ENCODE measurements at places on chromosomes 7 and 10.
A peak's percentile ranks its signal among the peaks of the same experiment; 100 is the strongest.

DNA sequence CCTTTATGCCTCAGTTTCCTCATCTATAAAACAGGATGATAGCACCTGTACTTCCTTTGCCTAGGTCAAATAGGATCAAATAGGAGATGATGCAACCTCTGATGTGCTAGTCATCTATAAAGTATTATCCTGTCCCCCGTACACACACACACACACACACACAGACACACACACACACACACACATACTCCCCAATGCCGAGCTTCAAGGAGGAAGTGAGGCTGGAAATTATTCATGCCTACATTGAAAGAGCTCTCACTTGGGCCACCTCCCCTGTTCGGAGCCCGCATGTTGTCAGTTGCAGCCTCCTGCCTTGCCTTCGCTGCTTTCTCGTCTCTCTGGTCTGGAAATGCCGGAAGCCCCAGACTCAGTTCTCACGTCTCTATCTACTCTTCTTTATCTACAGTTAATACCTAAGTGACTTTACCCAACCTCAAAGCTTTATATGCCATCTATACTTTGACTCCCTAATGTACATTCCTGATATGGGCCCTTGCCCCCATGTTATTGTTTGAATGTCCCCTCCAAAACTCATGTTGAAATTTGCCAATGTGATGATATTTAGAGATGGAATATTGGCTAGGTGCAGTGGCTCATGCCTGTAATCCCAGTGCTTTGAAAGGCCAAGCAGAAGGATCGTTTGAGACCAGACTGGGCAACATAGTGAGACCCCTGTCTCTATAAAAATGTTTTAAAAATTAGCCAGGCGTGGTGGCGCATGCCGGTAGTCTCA is 6.9 kb upstream of the UBE2H start:
- DNase-seq, result peak; percentile 70

DNA sequence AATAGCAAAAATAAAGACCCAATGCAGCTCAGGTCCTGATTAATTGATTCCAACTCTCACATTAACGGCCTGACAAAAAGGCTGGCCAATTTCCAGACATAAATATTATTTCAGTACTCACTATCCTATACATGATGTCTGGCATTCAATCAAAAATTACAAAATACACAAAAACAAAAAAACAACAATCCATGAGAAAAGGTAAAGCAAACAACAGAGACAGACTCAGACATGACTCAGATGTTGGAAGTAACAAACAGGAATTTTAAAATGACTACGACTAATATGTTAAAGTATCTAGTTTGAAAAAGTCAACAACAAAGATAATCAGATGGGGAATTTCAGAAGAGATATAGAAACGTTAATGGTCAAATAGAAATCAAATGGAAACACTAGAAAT is 152.8 kb downstream of the AMPH start:
- DNase-seq, result no peak

GRCh38 chr7:158740013-158740656 is 35.5 kb upstream of the NCAPG2 start:
- DNase-seq, result peak; percentile 100

DNA sequence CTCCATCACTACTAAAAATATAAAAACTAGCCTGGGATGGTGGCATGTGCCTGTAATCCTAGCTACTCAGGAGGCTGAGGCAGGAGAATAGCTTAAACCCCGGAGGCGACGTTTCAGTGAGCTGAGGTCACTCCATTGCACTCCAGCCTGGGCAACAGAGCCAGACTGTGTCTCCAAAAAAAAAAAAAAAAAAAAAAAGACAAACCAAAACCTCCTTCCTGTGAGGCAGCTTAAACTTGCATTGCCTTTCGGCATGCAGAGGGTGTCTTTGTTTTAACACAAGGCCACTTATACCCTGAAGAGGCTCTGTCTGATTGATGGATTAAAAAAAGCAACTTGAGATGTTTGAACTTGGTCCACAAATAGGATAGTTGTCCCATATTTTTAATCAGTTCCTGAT is 128.4 kb upstream of the RSU1 start:
- no peak for DNase-seq

DNA sequence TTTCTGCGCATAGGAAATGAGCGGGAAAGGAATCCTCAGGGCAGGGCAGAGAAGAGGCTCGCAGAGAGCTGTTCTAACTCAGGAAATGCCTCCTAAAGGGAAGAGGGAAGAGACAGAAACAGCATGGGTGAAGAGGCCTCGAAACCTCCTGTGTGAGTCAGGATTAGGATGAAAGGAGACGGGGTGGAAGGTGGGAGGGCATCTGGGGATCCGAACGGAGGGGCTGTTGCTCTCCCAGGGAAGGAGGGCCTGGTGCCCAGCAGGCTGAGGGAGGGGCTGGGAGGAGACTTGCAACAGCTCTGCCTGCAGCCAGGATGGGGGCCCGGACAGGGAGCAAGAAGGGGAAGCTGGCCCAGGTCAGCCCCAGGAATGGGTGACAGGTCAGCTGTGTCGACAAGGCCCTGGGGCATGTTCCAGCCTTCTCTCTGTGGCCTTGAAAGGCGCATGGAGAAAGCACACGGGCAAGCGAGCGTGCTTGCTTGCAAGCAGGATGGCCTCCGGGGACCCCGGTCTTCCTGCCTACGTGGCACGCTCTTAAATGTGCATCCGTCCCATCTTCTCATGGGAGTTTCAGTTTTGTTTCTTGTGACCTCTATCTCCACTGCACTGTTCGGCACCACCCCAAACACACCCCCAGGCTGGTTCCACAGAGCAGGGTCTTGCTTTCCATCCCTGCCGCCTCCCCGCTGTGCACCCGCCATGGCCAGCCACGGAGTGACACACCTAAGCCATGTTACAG is 63.5 kb downstream of the HIPK2 start:
- DNase-seq, result no peak

- peak; percentile 74 for DNase-seq
Measured at GRCh38 chr7:151917791-151918509, 38.3 kb upstream of the GALNTL5 start.

- DNase-seq, result no peak
Measured at GRCh38 chr7:42023262-42023661, 213.7 kb downstream of the GLI3 start.

DNA sequence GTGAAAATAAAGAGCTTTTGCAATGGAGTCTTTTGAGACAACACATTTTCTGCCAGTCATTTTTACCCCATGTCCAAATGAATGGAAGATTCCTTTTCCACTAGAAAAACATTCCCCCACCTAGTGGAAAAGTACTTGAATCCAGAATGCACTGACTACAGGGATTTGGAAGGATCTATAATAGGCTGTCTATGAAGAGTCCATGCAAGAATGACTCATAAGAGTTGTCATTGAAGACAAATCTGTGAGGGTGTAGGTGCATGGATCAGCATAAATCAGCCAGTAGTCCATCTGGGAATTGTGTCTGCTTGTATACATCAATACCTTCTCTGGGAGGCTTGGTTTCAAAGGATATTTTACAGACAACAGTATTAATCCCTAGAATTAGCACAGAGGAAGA is 32.5 kb upstream of the TRUB1 start:
- DNase-seq, result no peak

DNA sequence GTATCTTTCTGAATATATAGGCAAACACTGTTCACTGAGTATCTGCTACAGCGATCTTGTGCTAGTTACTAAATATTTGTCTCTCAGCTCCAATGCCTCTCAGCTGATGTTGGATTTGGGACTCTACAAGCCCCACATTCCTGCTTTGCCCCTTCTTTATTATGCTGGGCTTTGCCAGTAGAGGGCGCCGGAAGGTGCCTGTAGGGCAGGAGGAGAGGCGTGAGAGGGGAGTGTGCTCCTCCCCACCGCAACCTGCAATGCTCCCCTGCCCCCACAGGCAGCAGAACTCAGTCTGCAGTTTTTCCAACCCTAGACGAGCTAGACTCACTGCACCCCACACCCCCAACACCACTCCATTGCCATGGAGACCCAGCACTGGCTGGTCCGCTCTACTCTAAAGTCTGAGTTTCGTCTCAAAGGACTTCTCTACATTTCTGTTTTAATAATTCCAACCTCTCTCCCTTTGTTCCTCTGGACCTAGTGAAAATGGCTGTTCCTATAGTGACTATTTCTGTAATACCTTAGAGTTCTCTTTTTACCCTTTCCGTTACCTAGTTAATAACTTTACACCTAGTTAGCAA is 337.6 kb downstream of the CCSER2 start:
- DNase-seq, result peak; percentile 52

DNA sequence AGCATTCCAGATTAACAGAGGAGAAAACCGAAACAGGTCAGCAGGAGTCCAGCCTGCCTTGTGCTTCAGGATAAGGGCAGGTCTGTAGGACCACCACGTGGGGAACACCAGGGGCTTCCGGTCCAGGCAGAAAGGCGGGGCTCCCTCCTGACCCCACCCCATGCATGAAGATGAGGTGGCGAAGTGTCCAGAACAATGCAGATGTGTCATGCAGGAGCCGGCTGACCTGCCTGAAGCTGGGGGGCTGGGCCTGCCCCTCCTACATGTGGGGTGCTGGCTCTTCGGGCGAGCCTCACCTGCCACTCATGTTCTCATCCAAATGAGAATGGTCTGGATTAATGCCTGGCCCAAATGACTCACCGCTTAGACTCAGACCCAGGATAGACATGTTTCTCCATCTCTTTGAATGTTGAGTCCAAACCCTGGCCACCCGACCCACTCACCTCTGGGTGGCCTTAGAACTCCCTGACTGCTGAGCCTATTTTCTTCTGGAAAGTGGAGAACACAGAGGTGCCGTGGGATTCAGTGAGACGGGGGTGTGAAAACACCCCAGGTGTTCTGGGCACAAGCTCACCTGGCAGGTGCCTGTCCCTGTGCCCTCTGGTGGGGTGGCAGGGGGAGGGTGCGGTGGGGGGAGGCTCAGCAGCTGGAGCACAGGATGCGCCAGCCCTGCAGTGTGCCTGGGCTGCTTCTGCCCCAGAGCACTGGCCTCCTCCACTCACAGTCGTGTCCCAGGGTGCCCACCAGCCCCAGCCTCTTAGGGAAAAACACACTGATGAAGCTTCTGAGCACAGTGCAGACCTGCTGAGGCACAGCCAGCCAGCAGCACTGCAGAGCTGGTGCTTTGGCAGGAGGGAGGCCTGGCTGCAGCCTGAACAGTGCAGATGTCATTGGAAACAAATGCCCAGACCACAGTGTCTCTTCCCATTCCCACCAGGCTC is 55.2 kb upstream of the GDF10 start:
- no peak for DNase-seq

DNA sequence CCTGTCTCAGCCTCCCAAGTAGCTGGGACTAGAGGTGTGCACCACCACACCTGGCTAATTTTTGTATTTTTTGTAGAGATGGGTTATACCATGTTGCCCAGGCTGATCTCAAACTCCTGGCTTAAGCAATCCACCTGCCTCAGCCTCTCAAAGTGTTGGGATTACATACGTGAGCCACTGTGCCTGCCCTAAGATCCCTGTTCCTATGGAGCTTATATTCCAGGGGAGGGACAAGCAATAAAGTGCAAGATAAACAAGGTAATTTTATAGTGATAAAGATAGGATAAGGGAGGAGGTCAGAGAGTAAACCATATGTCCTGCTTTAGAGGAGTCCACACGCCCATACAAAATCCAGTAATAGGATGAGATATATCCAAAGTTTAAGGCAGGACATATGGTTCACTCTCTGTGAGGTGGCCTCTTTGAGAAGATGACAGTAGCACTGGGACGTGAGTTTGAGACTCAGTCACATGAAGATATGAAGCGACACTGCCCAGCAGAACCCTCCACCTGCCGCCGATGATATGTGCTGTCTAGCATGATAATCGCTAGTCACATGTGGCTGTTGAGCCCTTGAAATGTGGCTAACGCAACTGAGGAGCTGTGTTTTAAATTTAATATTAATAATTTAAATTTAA is 113.5 kb upstream of the PDCD4 start:
- no peak for DNase-seq

DNA sequence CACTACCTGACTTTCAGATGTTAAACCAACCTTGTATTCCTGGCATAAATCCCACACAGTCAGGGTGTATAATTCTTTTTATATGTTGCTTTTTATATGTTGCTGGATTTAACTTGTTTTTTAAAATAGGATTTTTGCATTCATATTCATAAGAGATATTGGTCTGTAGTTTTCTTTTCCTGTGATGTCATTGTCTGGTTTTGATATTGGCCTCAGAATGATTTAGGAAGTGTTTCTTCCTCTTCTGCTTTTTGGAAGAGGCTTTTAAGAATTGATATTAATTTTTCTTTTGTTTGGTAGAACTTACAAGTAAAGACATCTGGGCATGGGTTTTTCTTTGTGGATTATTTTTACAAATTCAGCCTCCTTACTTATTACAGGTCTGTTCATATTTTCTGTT is 93.1 kb downstream of the CARD11 start:
- DNase-seq, result peak; percentile 47

- no peak for DNase-seq
Measured at GRCh38 chr7:99601656-99602310, 3.7 kb downstream of the TMEM225B start.

GRCh38 chr10:89468191-89468965 is 54.0 kb downstream of the IFIT5 start:
- DNase-seq, result no peak

DNA sequence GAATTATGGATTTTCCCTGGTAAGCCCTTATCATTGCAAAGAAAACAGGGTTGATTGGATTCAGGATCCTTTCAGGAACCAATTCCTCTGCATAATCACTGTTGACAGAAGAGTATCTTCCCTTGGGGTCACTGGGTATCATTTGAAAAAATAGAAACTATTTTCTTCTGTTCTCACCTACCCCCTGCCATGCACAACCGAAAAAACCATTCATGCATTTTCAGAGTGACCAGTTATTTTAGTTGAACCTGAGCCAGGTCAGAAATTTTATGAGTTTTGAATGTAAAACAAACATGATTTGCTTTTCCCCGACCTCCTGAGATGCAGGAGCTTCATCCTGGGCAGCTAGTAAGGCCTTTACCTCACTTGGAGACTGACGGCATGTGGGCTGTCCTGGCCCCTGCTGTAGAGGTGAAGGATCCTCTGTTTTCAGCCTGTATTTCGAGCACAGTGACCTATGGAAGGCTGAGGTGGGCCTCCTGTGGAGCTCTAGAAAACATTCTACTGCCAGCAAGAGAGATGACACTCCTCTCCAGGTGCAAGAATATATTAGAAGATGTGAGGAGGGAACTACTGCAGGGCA is 30.1 kb downstream of the TMEM178B start:
- no peak for DNase-seq

DNA sequence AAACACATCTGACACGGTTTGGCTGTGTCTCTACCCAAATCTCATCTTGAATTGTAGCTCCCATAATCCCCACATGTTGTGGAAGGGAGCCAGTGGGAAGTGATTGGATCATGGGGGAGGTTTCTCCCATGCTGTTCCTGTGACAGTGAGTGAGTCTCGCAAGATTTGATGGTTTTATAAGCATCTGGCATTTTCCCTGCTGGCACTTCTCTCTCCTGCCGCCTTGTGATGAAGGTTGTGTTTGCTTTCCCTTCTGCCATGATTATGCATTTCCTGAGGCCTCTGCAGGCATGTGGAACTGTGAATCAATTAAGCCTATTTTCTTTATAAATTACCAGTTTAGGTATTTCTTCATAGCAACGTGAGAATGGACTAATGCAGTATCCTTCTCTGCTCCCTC is 5.9 kb upstream of the HTR5A start:
- DNase-seq, result no peak

DNA sequence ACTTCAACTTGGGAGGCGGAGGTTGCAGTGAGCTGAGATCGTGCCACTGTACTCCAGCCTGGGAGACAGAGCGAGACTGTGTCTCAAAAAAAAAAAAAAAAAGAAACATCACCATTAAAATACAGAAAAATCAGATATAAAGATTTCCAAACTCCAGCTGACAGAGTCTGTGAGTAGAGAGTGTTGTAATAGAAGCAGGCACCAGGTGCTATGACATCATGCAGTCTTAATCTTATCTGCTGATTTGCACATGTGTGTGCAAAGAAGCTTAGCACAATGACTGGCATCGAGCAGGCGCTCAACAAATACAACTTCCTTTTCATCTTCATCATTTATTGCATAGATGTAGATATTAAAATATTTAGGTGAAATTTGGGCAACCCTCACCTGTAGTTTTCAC is 92.2 kb downstream of the PRKCQ start:
- DNase-seq, result no peak
